Central memory CD4-positive, alpha-beta T cell (primary cell): ENCODE measurements at places on chromosomes 11 and 22.

DNA sequence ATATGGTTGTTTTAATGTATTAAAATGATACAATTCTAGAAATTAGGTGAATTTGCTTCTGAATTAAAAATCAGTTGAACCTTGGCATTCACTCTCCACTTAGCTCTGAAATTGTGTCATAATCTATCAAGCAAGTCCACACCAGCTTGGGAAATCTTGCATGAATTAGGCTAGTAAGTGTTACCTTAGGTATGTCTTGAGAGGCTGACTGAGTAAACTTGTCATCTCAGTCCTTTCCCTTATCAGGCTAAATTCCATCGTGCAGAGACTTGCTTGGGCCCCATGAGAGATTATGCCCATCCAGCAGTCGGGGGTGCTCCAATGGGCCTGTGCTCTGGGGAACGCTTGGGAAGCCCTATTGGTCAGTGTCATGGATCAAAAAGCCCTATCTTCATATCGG is 33.9 kb upstream of the ST14 start:
- DNase-seq = no peak

GRCh38 chr11:112163875-112164685 is at the start of gene IL18:
TSS of gene IL18 (minus strand) at chr11:112164094. CDS start at chr11:112155053, 9,041 bp downstream.
- no peak for DNase-seq

DNA sequence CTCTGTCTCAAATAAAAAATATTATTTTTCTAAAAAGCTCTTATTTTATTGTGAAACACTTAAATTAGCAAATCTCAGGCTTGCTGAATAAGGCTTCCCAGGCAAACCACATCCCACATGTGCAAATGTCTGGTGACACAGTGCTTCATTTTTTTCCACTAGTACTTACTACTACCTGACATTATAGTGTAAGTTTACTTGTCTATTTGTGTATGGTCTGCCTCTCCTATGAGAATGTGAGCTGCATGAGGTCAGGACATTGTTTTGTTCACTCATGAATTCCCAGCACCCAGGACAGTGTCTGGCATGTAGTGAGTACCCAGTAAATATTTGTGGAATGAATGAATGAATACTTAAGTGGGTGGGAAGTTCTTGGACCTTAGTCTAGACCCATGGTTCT is 103.1 kb downstream of the PTPRJ start:
- DNase-seq = no peak

- no peak for DNase-seq
Measured at GRCh38 chr11:90326647-90327046, 103.8 kb upstream of the CHORDC1 start.

GRCh38 chr11:36499315-36499714 is 10.8 kb downstream of the TRAF6 start:
- DNase-seq = no peak

DNA sequence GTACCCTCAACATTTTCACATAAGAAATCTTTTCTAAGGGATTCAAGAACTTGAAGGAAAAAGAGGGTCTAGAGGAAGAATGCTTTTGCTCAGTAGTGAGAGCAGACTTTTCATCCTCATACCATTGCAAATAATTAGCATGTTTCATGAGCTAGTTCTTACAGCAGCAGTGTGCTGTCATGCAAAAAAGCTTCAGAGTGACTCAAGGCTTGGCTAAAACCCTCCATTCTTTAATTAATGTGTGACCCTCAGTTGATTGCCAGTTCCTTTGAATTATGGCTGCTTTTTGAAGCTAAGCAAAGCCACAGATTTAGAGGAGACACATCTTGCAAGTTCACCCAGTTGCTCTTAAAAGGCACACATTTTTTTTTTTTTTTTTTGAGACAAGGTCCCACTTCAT is 36.6 kb upstream of the PCF11 start:
- no peak for DNase-seq

DNA sequence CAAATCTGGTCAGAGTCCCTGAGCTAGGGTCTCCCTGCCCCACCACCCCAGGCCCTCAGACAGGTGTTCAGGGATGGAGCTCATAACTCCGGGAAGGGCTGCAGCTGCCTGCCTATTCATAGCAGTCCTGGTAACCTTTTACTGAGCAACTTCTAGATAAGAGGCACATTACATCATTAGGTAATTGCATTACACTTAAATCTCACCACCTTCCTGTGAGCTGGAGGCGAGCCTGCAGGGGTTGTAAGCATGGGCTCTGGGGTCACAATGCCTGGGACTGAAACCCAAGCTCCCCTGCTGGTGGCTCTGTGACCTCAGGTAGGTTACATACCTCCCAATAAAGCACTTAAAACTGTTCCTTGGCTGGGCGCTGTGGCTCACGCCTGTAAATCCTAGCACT is 22.5 kb downstream of the TP53I11 start:
- DNase-seq = no peak

- no peak for DNase-seq
Measured at GRCh38 chr11:67354075-67355022, 1.0 kb upstream of the POLD4 start.

GRCh38 chr22:40727070-40727963 is 48.0 kb downstream of the MCHR1 start:
- peak; percentile 9 for DNase-seq

GRCh38 chr11:43493431-43493830 is 134.7 kb downstream of the TTC17 start:
- DNase-seq = no peak

GRCh38 chr11:61334434-61335354 is 1.7 kb downstream of the TKFC start:
- DNase-seq = no peak

- DNase-seq = no peak
Measured at GRCh38 chr11:107457205-107457557, 444 bp downstream of the CWF19L2 start.

DNA sequence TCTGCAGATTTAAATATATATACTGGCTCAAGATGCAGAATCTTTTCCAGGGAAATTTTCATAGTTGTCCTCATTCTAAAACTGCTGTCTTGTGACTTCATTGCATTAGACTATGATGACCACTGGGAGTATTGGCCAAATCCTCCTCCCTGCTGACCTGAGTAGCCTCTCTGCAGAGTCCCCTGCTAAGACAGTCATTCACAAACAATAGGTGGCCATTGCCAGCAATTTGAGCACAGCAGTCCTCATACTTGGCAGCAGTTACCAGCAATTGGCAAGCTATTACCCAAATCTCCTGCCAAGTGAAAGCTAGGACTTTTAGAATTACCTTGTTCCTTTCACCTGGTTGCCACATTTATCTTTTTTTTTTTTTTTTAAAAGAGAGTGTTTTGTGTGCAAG is 325.8 kb downstream of the FAT3 start:
- DNase-seq = no peak

GRCh38 chr11:441418-442274 is at the start of gene ANO9:
TSS of gene ANO9 (minus strand) at chr11:442011. CDS start at chr11:441926, 85 bp downstream.
- peak; percentile 50 for DNase-seq

GRCh38 chr22:19321757-19322156 is 30.2 kb upstream of the CLTCL1 start:
- DNase-seq = no peak

DNA sequence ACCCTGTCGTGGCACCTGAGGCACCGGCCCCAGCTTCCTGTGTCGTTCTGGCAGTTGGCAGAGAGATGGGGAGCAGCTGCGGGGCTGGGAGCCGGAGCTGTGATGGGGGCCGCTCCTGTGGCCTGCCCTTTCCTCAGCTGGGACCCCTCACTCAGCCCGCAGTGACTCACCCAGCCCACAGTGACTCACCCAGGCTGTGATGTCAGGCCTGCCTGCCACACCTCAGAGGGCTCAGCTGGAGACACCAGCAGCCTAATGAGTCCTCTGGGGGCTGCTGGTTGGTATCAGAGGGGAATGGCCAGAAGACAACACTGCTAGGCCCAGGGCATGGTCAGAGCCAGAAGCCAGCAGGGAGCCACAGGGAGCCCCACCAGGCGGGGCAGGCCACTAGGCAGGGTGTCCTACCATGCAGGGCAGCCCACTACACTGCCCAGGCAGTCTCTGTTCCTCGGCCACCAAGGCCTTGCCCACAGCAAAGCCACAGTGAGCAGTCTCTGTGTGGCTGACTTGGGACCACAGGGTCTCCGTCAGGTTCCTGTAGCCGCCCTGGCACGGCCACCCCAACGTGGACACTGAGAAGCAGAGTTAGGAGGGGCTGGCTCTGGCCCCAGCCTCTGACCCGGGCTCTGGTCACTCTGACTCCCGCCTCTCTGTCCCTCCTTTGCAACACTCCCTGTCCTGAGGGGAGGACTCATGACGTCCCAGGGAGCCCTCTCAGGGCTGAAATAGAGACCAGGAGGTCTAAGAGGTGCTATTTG is 4.2 kb upstream of the FXYD2 start:
- DNase-seq = peak; percentile 56

GRCh38 chr11:65559951-65560537 is 1.9 kb upstream of the LTBP3 start:
- DNase-seq = no peak

- no peak for DNase-seq
Measured at GRCh38 chr11:44952082-44952481, 1.4 kb upstream of the TP53I11 start.

DNA sequence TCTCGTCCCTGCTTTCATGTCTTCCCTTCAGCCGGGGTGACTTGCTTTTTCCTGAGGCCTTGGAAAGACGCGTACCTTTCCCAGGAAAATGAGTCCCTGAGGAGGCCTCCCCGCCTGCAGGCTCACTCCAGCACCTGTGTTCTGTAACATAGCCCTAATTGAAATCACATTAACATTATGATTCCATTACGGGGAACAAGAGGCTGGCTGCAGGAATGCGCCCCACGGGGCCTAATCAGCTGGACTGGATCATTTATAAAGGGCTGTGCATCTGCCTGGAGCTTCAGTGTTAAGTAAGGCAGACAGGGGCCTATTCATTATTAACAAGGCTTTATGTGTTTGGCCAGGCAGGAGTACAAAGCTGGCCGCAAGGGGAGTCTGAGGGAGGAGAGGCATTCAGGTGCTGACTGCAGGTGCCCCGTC is 41.9 kb upstream of the TSPAN18 start:
- DNase-seq = no peak

- DNase-seq = no peak
Measured at GRCh38 chr11:19419808-19420207, 179.1 kb upstream of the E2F8 start.

GRCh38 chr22:25979968-25980367 is 189.3 kb upstream of the SEZ6L start:
- DNase-seq = no peak

DNA sequence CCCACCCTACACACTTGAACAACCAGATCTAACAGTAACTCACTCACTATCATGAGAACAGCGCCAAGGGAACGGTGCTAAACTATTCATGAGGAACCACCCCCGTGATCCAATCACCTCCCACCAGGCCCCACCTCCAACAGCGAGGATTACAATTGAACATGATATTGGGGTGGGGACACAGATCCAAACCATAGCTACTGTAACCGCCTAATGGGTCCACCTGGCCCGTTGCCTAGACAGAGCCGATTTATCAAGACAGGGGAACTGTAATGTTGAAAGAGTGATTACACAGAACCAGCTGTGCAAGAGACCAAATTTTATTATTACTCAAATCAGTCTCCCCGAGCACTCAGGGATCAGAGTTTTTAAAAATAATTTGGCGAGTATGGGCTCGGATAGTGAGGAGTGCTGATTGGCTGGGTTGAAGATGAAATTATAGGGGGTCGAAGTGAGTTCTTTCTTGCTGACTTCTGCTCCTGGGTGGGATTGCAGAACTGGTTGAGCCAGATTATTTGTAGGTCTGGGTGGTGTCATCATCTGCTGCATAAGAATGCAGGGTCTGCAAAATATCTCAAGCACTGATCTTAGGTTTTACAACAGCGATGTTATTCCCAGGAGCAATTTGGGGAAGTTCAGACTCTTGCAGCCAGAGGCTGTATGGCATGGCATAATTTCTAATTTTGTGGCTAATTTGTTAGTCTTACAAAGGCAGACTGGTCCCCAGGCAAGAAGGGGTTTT is 17.9 kb upstream of the ZC3H12C start:
- DNase-seq = no peak

GRCh38 chr11:126790550-126791081 is 210.0 kb downstream of the KIRREL3 start:
- DNase-seq = no peak

DNA sequence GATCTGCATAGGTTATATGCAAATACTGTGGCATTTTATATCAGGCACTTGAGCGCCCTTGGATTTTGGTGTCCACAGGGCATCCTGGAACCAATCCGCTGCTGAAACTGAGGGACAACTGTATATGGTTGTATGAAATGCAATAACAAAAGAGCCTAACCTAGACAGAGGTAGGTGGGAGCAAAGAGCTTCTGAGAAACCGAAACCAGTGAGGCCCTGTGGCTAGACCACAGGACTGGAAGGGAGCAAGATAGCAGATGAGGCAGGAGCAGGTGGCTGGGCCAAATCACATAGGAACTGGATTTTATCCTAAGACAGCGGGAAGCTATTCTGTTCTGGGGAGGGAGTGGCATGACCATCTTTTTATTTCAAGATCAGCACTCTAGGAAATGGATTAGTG is 30.1 kb downstream of the RCN1 start:
- no peak for DNase-seq

DNA sequence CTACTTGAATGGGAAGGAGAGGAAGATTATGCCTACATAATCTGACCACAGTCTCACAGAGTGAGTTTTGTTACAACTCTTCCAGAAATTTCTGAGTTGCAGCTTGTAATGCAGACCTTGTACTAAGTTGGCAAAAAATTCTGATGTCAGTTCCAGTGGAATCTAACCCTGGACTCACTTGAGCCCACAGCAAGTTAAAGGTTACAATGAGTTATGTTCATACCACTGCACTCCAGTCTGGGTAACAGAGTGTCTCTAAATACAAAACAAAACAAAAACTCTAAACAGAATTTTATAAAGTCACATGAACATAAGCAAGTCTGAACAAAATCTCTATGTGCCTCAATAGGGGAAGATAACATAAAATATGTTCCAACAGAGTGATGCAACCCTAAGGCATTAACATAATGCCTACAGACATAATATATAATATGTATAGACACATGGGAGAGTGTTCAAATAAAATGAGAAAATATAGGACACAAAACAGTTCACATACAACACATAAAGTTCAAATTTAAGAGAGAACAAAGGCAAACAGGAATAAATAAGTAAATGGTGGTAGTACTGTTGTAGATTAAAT is 1.1 kb downstream of the GLYAT start:
- DNase-seq = no peak
